ENCODE measurements at places on chromosomes 7 and 10.
A peak's percentile ranks its signal among the peaks of the same experiment; 100 is the strongest.

DNA sequence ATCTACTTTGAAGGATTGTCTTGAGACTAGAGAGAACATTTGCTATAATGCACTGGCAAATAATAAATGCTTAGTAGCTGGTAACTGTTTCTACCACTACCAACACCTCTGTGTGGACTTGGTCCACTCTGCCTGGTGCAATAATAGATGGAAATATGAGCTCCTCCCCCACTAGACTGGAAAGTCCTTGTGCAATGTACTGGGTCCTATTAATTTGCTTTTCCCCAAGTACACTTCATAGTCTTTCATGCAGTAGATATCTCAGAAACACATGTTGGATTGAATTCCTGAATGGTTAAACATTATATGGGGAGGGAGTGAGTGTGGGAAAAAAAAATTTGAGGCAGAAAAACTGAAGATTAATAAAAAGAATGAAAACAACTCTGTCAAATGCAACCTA, 119.3 kb downstream of the C10orf90 start:
- no peak for DNase-seq

DNA sequence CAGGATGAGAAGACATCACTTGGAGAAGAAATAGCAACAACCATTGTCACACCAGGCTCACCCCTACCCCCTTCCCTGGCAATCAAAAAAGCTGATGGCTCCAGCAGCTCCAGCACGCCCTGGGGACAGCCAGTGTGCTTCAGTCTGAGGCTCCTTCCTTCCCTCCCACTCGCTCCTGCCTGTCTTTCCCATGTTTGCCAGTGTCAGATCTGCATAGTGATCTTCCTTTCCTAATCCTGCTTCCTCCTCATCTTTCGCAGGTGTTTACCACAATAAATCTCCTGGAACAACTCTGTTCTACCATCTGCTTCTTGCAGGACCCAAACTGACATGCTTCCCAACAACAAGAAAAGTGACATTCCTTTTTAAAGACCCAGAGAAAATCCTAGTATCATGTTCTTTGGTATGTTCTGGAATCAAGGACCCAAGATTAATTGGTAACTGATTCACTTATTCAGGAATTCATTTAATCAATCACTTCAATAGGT, 57.1 kb downstream of the STEAP1B start:
- no peak for DNase-seq

DNA sequence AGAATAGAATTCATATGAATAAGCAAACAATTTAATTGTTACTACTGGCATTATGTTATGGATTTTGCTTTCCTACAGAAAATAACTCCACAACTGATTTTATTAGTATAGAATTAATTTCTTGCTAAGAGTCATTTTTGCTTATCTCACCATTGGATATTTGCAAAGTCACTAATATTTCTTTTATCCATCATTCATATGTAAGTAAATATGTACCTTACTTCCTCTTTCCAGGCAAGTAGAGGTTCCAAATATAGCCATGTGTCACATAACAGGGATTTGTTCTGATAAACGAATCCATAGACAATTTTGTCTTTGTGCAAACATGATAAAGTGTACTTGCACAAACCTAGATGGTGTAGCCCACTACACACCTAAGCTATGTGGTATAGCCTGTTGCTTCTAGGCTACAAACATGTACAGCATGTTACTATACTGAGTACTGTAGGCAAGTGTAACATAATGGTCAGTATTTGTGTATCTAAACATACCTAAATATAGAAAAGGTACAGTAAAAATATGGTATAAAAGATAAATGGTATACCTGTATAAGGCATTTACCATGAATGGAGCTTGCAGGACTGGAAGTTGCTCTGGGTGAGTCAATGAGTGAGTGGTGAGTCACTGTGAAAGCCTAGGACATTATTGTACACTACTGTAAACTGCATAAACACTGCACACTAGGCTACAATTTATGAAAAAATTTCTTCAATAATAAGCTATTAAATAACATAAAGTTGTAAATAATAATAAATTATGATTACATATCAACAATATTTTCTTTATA, 18.3 kb downstream of the KLLN start:
- peak; percentile 74 for DNase-seq

GRCh38 chr10:15180736-15181135, 12.2 kb upstream of the NMT2 start:
- DNase-seq: no peak

DNA sequence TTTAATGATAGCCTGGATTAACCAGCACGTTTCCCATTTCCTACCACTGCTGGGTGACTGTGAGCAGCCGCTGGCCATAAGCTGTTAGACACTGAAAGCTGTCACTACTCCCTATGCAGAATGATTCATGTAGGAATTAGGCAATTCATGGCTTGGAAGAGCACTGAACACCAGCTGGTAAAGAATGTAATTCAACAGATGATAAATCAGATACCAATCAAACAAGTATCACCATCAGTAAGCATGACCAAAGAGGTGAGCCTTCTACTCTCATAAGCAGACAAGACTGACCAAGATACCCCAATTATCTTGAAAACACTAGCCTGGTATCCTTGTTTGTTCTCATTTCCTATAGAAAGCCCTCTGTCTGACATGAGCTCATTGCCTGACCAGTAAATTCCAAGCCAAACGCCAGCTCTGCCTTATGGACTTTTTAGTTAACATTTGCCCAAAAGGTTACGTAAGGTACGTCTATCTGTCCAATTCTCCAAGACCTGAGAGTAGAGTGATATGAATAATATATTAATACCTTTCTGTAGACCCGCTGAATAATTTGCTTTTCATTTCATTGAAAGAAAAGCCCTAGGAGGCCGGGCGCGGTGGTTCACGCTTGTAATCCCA, 127.7 kb downstream of the ELMO1 start:
- DNase-seq: no peak

DNA sequence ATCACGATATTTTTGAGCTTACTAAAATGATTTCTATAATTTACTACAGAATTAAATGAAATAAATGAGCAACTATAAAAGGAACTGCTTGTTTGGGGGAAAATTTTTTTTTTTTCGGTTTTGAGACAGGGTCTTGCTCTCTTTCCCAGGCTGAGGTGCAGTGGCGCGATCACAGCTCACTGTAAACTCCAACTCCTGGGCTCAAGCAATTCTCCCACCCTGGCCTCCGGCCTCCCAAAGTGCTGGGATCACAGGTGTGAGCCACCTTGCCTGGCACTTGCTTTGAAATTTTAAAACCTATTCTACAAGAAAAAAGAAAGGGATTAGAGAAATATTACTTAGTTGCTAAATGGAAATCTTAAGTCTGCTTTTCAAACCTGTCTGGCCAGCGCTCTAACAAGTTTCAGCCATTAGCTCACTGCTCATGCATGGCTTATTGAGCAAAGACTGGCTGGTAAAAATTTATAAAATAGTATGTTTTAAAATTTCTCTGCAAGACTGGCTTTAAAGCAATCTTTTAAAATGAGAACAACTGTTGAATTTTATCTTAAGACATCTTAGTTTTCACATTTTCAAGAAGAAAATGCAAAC, 144.0 kb downstream of the ATE1 start:
- no peak for DNase-seq

DNA sequence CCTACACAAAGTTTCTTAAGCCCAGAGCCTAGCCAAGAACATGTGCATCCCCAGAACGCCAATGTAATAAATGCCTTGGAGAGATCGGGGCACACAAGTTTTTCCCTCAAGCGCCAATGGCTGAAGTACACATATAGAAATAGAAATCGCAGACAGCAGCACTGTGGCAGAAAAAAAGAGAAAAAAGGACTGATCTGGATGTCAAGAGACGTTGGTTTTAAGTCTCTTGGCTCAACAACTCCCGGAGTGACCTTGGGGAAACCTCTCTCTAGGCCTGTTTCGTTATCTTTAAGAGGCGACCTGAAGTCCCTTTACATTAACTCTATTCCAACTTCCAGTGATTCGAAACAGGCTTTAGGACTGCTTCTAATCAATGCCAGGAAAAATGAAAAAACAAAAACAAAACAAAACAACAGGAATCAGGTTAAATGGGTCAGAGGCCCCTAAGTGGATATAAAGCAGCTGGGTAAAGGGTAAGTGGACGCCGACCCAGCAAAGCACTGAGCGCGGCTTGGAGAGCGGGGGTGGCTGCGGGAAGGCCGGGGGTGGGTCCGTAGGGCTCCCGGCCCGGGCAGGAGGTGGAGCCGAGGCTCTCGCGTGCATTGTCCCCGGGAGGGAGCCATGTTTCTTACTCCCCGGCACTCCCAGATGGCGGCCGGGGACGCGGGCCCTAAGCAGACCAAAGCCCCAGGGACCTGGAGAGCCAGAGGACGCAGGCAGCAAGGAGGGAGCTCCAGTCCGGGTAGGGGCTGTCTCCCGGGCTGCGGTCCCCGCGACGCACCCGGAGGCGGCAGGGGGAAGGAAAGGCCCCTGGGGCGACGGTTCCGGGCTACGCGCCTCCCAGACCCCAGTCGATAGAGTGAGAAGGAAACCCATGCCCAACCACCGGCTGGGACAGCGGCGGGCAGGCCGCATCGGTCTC, 757 bp downstream of the EIF3A start:
- peak; percentile 77 for DNase-seq

- DNase-seq: no peak
Observed at GRCh38 chr10:65950075-65950474, 975.8 kb upstream of the LRRTM3 start.

DNA sequence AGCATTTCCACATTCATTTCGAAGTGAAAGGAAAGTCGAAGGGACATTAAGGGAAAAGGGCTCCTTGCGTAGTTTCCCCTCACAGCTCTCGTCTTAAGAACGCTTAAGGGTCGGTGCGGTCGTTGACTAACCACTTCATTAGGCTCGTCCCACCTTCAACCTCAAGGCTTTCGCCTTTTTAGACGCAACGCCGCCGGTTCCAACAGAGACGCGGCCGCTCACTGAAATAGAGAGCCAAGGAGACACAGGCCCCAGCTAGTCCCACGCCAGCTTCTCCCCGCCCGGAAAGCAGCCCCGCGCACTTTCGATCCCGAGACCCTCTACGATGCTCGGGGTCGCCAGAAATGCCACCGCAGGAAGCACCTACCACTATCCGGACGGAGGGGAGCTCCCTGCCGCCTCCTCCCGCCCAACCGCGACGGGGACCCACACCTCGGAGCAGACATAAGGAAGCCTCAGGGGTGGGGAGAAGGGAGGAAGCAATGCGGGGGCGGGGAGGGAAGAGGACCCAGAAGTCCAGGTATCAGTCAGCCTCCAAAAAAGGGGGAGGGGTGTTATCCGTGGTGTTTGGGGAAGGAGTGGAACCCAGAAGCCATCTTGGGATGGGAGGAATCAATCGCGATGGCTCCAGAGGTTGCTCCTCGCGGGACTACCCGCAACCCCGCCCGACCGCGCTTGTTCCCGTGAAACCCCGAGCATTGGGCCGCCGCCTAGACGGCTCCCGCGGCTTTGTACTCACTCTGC, 559 bp downstream of the TRA2A start:
- DNase-seq: peak; percentile 51

DNA sequence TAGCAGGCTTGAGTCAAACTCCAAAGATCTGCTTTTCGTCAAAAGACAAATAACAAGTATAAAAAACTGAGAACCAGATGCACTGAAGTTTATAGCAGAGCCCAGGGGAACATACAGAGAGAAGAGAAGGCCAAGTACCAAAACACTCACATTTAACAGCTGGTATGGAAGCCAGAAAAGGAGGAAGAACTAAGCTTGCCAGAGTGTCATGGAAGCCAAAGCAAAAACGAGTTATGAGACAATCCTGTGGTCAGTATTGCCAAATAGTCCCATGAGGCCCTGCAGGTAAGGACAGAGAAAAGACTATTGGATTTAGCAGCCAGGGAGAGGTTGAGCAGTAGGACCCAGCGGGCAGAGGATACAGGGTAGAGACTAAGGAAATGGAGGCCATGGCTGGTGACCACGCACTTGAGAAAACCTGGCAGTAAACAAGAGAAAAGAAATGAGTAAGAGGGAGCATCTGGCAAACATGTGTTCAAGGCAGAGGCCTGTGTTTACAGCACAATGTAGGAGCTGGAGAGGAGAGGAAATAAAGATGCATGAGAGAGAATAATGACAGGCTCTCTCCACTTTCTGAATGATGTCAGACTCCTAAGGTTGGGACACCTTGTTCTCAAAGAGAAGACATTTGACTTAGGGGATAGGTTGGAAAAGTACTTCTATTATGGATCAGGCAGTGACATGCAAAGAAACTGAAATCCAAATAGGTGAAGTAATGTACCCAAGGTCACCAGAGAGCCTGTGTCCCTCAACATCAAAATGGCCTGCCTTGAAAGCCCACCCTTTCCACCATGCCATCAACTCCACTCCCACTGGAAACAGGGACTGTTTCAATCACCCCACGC, 9.1 kb downstream of the CREB3L2 start:
- peak; percentile 98 for DNase-seq

GRCh38 chr10:45495438-45496152, 121.6 kb downstream of the ALOX5 start:
- DNase-seq: no peak

DNA sequence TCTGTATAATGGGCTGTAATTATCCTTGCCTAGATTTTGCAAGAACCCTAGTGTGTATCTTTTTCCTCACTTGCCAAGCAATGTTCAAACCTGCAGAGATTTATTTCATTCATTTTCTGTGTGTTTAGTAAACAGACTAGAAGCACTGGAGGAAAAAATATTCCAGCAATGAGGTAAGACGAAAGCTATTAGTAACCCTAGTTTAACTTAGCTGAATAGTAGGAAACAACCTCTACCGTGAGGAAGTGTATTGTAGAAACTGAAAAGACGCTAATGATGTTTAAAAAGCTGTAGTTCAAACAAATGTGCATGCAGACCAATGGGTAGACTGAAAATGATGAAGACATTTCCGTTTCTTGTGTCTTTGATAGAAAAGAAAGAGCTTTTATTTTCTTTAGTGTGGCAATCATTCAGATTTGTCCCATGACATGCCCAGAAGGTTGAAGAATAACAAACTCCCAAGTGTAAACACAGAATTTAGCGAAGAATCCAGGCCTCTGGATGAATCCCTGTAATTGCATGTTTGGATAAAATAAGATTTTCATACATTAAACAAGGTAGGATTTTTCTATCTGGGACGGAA, 20.7 kb downstream of the CAV1 start:
- DNase-seq: no peak

GRCh38 chr10:83995738-83996331, 143.5 kb upstream of the GHITM start:
- DNase-seq: no peak

DNA sequence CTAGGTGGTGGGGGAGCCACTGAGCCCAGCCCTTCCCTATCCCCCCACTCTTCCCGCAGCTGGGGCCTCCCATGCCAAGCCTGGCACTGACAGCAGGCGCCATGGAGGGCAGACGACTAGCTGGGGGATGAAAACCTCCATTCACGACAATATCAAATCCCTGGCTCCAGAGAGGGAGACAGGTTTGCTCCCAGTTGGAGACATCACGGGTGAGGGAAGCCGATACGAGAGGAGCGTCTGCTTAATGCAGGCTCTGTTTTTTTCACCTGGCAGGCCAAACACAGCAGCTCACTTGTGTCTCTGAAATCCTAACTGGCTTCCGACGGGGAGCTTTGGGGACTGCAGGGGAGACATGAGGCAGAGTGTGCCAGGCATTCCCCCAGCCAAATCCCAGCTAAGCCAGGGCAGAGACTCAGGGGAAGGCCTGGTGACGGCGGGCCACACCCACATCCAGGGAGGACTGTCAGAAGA, 307.4 kb upstream of the ZMIZ1 start:
- DNase-seq: no peak

- DNase-seq: peak; percentile 19
Observed at GRCh38 chr7:140478246-140479061, 851 bp downstream of the MKRN1 start.

GRCh38 chr10:112071596-112072133, 111.9 kb downstream of the GPAM start:
- DNase-seq: no peak

Data from HCEC 1CT (cell line).